Right forelimb (tissue), 1 donor: ENCODE measurements at places on chromosomes 12 and 14.

DNA sequence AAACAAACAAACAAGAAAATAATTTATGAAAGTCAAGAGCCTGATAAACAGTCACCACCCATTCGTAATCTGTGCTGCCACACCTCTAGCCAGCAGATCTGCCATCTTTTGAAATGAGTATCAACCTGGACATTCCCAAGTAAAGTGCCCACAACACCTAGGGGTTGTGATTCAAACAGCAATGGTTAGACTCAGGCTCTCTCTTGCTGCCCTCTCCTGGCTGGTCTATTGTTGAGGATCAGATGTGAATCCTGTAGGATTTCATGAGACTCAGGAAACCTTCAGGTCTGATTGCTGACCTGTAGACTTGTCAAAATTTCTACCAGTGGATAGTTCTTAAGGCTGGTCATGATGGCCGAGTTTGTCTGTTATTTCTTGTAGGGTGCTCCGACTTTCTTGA, 26.8 kb downstream of the DGLUCY start:
- DNase-seq = no peak

DNA sequence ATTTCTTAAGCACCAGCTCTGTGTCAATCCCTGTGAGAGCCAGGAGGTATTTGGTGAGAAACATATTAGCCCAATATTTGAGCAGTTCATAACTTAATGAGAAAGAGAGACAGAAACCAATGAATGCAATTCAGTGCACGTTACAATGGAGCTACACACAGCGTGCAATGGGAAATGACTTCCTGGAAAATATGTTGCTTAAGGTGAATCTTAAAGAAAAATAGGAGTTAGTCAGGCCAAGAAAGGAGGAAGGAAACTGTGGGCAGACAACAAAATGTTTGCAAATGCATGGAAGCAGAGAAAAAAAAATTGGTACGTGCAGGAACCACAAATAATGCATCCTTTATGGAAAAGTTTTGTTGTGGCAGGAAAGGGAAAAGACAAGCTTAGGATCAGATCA, 481.7 kb downstream of the BCAT1 start:
- no peak for DNase-seq

GRCh38 chr12:119302451-119303080, 32.0 kb upstream of the CCDC60 start:
- no peak for DNase-seq

DNA sequence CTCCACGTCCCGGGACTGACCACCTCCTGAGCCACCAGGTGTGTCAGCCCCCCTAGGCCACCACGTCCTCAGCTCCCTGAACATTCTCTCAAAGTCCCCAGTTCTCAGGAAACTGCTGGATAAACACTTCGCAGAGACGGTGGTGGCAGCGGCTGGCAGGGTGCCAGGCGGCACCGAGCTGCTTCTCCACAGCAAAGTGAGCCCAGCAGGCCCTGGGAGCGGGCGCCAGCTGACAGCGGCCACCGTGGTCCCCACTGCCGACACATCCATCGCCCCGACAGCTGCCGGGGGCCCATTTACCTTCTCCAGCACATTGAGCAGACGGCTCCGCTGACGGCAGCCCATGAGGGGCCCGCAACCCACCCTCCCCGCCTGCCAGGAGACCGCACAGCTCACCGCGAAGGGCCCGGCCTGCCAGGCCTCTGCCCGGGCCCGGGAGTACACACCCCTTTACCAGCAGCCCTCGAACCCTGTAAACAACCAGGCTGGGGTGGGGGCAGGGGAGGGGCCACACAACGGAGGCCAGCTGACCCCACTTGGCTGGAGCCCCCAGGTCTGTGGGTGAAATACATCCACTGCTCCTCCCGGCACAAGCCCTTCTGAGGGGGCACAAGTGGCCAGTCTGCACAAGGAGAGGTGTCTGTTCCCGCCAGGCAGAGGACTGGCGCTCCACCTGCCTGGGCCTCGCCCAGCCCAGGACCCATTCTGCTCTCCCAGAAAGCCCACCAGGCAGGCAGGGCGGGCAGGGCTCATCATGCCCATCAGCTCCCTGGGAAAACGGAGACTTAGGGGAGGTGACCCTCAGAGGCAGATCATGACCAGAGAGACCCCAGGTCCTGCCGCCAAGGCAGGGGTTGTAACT, 10.5 kb downstream of the AKT1 start:
- no peak for DNase-seq

- DNase-seq = no peak
Measured at GRCh38 chr14:20846560-20846959, 43.9 kb upstream of the RNASE1 start.

GRCh38 chr14:103071544-103072251, 12.3 kb upstream of the LBHD2 start:
- DNase-seq = no peak

DNA sequence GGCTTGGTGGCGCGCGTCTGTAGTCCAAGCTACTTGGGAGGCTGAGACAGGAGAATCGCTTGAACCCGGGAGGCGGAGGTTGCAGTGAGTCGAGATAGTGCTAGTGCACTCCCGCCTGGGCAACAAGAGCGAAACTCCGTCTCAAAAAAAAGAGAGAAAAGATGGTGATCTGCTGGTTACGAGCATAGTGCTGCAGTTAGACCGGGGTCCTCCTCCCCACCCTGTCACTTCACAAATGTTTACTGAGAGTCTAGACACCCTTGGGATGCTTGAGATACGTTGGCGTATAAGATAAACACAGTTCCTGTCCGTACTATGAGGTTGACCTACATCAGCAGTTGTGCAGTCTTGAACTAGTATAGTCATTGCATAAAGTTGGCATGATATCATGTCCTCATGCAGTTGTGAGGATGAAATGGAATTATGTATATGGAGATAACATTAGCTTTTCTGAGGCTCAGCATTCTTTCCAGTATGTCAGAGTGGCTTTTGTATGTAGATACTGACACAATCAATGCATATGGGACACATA, 787 bp downstream of the ACAD10 start:
- no peak for DNase-seq

DNA sequence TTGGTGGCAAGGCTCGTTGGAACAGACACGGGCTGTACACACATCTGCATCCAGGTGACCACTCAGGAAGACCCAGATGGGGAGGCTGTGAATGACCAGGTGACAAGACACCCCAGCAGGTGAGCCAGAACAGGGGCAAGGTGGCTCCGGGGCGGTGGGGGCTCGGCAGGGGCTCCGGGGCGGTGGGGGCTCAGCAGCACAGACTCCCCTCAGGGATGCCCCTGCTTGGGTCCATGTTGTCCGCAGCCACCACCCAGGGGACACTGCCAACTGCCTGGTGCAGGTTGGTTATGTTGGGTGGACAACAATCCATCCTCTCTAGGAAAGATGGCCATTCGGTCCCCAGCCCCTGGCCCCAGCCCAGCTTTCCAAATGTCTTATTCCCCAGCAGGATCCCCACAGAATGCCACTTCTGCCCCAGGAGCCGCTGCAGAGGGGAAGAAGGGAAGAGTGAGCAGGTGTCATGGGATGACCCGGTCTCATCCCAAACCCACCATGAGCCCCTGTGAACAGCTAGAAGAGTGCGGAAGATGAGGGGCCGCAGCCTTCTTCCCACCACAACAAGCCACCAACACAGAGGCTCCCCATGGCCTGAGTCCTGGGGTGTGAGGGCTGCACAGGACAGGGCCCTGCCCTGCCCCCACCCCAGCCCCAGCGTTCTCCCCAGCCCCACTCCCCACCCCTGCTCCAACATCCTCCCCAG, 31.4 kb upstream of the C14orf180 start:
- no peak for DNase-seq

- DNase-seq = no peak
Measured at GRCh38 chr12:133231001-133231400, 4.7 kb downstream of the ANHX start.

- no peak for DNase-seq
Measured at GRCh38 chr14:52269100-52269499, 1.6 kb downstream of the PTGDR start.

GRCh38 chr14:72616294-72616693, 277.6 kb downstream of the DPF3 start:
- peak; percentile 39 for DNase-seq

- no peak for DNase-seq
Measured at GRCh38 chr14:97788364-97788763, 991.2 kb downstream of the VRK1 start.

DNA sequence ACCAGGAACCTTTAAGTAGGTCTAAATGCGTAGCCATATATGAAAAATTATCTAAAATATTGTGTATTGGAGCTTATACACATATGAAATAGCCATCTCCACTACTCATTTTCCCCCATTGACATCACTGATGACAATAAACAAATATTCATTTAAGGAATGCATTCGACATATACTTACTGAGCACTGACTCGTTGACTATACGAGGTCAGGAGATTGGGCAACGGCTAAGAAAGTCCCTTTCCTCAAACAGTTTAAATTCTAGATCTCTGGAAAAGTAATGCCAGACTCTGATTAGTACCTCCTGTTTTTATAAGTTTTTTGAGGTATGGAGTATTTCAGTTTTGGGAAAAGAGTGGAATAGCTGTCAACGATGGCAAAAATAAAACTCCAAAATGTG, 139.4 kb upstream of the DIO2 start:
- DNase-seq = no peak
